ENCODE measurements at places on chromosomes 4 and X.

DNA sequence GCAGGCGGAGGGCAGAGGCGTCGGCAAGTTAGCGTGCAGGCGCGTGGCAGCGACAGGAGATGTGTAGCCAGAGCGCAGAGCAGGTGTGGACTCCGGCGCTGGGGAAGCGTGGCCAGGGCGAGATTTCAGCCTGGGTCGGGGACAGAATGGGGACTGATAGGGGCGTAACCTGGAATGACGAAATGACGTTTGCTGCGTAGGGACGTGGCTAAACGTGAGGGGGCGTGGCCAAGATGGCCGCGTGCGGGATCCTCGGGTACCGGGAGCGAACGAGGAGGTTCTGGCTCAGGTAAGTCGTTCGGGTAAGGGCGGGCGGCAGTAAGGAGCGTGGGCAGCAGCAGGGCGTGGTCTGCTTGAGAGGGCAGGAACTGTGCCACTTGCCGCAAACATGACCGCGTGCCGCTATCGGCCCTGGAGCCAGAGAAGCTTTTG is 10.9 kb upstream of the CLTRN start:
- DNase-seq = peak; percentile 93

DNA sequence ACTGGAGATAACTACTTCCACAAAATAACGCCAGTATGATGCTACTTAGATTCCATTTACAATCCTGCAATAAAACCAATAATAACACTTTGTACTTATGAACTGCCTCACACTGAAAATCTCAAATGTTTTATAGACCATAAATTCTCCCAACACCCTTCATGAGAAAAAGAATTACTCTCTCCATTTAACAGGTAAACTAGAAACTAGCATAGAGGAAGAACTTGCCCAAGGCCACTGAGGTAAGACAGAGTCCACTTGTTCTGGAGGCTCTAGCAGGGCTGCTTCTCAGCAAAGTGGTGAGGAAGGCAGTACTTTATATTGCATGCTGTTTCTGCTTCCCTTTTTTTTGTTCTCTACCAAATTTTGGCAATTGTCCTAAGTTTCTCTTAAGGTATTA is 11.5 kb upstream of the BMP3 start:
- DNase-seq = no peak

GRCh38 chr4:176238826-176239225 is 30.2 kb downstream of the ASB5 start:
- DNase-seq = no peak

GRCh38 chrX:14440106-14440505 is 89.2 kb upstream of the GLRA2 start:
- DNase-seq = no peak

DNA sequence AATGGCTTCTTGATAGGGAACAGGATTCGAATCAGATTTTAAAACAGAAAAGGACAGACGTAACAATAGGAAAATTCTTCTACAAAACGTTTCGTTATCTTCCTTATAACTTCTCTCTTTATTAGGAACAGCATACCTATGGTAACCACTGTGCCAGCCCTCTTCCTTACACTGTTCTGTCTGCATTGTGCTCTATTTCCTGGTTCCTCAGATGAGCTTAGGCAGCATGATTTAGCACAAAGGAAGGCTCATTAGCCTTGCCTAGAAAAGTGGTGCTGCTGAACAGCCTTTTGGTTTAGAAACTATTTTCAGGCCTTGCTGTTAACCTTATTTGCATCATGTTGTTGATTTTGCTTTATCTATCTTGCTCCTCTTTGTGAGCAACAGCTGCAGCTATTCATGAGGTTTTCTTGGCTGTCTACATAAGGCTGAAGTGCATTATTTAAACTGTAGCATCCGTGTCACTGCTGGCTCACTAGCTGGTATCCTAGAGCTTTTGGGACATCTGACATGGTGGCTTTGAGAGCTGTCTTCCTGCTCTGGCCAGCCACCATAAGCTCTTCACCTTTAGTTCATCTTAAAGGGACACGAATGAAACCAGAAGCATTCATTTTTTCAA is 69.9 kb upstream of the NRK start:
- no peak for DNase-seq

DNA sequence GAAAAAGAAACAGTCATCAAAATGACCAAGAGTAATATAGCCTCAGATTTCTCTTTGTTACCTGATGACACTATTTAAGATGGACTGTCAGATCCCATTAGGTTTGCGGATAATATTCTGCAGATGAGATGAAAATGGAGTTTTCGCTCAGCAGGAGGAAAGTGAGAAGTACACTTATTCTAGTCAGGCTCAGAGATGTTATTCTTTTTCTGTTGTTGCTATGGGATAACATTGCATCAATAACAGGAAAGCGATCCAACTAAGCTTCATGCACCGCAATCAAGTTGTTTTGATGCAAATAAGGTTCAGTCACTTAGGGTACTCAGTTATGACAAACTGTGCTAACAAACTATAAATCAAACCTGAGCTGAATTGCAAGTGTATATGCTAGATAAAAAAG is 415.0 kb downstream of the CCSER1 start:
- no peak for DNase-seq

DNA sequence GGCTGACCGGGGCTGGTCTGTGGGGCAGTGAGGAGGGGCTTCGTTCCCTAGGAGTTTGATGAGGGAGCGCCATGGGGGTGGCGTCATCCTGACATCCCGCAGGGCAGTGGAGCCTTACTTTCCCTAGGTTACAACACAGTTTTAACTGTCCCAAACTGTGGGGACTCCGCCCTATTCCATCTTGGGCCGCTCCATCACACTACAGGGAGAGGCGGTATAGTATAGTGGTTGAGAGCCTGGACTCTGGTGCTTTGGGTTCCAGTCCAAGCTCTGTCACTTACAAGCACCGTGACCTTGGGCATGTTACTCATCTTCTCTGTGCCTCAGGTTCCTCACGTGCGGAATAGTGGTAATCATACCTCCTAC is 44.2 kb downstream of the ZNF185 start:
- no peak for DNase-seq

DNA sequence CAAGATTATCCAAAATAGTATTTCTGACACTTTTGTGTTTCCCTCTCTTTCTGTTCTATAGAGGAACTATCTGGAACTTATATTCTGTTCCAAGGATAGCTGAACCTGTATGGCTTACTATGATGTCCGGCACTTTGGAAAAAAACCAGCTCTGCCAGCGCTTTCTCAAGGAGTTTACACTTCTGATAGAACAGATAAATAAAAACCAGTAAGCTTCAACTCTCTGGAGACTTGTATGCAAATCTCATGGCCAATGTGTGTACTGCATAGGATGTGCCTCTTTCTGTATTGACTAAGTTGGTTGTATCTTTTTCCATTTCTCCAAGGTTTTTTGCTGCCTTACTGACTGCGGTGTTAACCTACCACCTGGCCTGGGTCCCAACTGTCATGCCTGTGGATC is 92.5 kb downstream of the FNIP2 start:
- DNase-seq = no peak

All from activated CD4-positive, CD25-positive, alpha-beta regulatory T cell treated with anti-CD3 and anti-CD28 coated beads, Interleukin-2, amount 50 U/mL, for 72 hours (primary cell).